Suppressor macrophage (primary cell): ENCODE measurements at places on chromosomes 3 and 15.

DNA sequence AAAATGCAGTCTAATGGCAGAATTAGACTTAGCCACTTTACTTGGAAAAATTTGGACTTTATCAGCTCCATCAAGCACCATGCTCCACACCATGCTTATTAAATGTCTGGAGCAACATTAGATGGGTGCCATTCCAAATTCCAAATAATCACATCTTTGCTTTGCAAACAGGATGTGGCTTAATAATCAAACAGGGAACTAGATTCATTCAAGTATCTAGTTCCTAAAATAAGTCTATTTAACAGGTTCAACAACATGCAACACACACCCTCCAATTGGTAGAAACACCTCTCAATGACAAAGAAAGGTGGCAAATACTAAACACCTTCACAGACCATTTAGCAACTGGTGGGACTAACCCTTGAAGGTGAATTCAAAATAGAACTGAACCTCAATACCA is 3.5 kb downstream of the HEXA start:
- DNase-seq, result no peak

DNA sequence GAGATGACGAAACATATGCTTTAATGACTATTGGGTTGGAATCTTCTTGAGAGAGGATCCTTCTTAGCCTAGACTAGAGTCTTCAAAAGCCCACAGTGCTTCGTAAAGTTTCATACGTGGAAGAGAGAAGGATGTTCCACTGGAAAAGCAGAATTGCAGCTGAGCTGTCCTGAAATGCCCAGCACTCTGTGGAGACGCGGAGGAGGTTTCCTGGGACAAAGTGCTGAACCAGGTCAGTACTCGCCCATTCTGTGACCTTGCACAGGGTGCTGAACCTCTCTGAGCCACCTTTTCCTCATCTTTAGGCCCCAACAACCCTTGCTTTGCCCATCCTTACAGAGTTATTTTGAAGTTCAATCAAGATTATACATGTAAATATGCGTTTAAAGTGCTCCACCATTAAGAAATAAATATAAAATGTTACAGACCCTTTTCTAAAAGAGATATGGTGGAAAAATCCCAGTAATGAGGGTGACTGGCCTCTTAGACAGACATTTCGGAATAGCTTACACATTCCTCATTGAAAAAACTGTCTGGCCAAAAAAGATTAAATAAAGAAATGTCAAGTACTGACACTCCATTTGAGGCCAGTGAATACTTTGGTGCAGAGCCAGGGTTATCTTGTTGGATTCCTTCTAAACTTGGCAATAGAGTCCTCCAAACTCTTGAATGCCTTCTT is 4.2 kb upstream of the MAGEF1 start:
- DNase-seq, result no peak

- DNase-seq, result peak; percentile 63
Measured at GRCh38 chr15:84750583-84751092, 2.2 kb downstream of the ZNF592 start.

DNA sequence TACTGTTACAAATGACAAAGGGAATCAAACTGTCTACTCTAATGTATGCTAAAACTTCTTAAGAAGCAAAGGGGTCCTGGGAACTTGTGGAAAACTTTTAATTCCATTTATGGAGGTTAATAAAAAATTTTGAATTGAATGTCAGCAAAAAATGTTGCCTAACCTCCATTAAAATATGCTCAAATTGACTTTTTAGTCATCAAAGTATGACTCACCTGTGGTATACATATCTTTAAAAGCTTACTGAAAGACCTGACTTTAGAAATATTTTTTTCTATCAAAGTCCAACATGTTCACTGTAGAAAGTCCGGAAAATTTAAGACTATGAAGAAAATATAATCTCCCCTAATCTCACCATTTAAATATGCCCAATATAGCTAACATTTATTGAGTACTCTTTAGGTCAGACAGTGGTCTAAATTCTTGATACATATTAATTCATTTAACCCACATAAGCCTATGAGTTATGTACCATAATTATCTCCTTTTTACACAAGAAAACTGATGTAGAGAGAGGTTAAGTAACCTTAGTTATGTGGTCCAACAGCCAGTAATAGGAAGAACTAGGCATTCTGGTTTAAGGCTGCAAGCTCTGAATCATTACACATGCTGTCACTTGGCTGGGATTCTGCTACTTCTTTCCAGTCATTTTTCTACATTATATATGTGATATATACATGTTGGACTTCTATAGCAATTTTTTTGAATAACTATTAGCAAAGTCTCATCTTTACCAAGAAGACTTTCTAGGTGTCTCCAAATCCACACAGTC is 83.6 kb downstream of the PDZRN3 start:
- no peak for DNase-seq

GRCh38 chr3:62632510-62633294 is 242.5 kb downstream of the CADPS start:
- no peak for DNase-seq

- DNase-seq, result peak; percentile 94
Measured at GRCh38 chr3:45135959-45136358, 10.2 kb downstream of the CDCP1 start.

DNA sequence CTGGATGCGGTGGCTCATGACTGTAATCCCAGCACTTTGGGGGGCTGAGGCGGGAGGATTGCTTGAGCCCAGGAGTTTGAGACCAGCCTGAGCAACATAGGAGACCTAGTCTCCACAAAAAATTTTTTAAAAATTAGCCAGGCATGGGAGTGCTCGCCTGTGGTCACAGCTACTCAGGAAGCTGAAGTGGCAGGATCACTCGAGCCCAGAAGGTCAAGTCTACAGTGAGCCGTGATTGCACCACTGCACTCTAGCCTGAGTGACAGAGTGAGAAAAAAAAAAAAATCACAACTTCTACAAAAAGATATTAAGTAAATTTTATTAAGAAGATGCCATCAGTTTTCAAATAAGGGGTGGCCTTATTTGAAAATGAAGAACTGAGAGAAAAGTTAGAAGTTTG is 11.9 kb upstream of the PLA2G4D start:
- DNase-seq, result peak; percentile 69

GRCh38 chr3:141391991-141392316 is 23.6 kb downstream of the ZBTB38 start:
- no peak for DNase-seq

DNA sequence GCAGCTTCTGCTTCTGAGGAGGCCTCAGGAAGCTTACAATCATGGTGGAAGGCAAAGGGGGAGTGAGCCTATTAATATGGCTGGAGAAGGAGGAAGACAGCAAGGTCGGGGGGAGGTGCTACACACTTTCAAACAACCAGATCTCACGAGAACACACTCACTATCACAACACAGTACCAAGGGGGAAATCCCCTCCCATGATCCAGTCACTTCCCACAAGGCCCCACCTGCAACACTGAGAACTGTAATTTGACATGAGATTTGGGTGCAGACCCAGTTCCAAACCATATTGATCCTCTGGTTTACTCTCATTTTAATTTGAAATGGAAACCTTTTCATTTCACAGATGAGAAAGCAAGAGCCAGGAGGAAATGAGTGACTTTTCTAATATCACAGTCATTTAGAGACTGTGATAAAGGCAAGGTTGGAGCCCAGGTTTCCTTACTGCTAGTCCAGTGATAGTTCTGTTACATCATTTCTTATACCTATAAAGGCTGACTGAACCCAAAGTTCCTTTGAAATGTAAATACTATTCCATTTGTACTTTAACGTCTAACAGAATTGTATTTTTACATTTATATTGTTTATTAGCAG is 105.8 kb upstream of the GAP43 start:
- DNase-seq, result no peak

DNA sequence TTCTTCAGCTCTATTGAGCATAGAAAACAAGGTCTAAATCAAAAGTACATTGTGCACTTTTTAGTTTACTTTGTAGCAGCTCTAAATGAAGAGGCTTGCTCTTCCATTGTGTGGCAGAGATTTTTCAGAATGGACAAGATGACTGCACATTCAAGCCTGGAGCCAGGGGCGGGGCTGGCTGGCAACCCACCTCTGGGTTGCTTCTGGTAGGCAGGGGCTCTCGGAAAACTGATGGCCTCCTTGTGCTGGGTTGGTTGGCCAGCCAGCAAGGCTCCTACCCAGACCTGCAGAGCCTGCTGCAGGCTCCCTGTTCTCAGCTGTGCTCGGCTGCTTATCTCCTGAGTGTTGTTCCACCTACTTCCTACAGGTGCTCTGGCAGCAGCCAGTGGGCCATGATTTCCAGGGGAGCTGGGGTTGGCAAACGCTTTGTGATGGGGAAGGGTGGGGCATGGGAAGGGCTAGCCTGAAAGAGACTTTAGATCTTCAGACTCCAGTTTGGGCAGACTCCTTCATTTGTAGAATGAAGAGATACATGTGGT is 8.8 kb downstream of the BSN start:
- DNase-seq, result no peak

- DNase-seq, result no peak
Measured at GRCh38 chr15:68485721-68486360, 53.9 kb upstream of the ITGA11 start.

- DNase-seq, result peak; percentile 89
Measured at GRCh38 chr15:40274350-40275274, 8.3 kb downstream of the ANKRD63 start.

GRCh38 chr3:71525391-71525790 is 58.1 kb downstream of the FOXP1 start:
- DNase-seq, result peak; percentile 45

GRCh38 chr3:43580181-43580580 is 41.6 kb downstream of the ANO10 start:
- DNase-seq, result no peak

- DNase-seq, result no peak
Measured at GRCh38 chr3:23667536-23668429, 138.0 kb upstream of the UBE2E1 start.

GRCh38 chr15:43516801-43517353 is 531 bp upstream of the MAP1A start:
- DNase-seq, result no peak

DNA sequence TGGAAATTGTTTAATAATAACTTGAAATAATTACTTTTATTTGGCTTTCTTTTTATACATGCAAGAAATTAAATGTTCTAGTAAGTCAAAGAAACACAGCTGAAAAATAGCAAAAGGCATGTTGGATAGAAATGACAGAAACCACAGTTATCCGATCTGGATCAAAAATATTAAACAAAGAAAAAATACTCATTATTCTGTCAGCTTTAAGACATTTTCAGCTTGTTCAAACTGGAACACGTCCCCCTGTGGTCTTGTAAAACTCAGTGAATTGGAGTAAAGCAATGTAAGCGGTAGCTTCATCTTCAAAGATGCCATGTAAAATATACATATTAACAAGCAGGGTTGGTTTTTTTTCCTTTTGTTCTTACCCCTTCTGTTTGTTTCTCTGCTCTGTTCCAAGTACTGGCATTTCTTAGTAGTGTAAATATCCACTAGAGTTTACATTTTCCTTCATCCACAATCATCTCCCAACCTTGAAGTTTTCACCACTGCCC is 223.4 kb downstream of the IGSF11 start:
- DNase-seq, result no peak

DNA sequence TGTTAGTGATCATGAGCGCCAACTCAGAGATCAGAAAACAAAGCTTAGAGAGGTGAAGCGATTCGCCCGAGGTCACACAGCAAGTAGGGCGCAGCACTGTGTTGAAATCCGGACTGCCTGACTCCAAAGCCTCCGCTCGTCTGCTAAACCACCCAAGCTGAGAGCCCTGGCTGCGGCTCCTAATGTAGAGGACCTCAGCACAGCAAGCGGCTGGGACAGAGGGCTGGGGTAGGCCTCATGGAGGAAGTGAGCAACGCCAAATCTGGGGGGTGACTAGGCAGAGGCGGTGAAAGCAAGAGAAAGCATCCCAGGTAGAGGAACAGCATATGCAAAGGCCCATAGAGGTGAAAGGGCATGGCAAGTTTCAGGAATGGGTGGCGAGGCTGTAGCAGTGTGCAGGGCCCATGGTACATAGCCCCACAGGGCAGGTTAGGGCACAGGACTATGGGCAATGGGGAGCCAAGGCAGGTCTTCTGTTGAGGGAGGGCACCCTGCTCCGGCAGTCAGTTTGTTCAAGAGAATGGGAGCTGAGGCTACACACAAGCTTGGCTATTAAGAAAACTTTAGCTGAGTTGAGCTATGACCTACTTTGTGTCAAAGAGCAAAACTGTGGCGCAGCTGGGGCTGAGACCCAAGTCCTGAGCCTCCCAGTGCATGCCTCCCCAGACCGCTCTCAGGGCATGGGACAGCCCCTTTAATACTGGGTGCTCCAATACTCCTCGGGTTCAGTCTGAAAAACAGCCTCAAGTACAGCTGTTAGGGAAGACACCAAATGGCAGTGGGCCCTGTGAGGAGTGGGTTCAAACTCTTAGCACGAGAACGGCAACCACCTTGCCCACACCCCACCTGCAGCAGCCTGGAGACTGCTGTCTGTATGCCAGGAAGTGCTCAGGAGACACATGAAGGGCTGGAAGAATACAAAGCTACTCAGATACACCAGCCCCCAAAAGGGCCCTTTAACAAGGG is 988 bp upstream of the CFAP92 start:
- DNase-seq, result no peak

GRCh38 chr3:194225988-194226663 is 90.2 kb downstream of the HES1 start:
- DNase-seq, result no peak

GRCh38 chr3:125322166-125322565 is 53.0 kb downstream of the ZNF148 start:
- DNase-seq, result no peak

- DNase-seq, result no peak
Measured at GRCh38 chr15:40464595-40465185, 6.1 kb upstream of the CHST14 start.

GRCh38 chr3:147962408-147963164 is 553.4 kb downstream of the ZIC1 start:
- no peak for DNase-seq

DNA sequence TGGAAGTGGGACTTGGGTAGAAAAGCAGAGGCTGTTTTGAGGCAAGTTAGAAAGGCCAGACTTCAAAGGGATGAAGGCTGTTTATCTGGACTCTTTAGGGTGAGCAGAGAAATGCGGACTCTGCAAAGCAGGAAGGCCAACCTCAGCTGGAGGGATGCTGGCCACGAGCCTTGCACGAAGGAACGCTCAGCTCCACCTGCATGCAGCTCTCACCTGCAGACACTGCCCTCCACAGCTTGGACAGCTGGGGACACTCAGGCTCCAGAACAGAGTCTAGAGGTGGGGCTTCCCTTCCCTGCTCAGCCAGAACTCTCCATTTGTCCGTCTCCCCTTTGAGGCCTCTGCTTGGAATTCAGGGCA is 229.7 kb downstream of the ADAMTS17 start:
- DNase-seq, result no peak

- DNase-seq, result no peak
Measured at GRCh38 chr3:54631516-54632325, 296.1 kb downstream of the LRTM1 start.

DNA sequence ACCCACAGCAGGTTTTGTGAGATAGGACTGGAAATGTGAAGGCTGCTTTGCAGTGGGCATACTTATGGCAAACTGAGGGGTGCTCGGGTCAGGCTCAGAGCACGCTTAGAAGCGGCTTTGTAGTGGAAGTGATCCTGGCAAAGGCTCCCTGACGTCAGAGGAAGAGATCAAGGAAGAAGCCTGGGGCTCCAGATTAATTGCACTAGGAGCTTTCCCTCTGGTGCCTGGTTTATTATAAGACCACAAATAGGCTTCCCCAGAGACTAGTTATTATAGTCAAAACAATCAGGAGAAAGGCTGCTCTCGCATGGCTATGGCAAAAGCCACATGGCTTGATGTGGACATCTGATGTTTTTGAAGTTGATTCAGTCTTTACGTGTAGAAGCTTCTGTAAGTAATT is 515.1 kb downstream of the GABRG3 start:
- DNase-seq, result no peak

- no peak for DNase-seq
Measured at GRCh38 chr3:49806850-49807249, 3.8 kb downstream of the INKA1 start.

- no peak for DNase-seq
Measured at GRCh38 chr15:90478846-90479481, 50.8 kb upstream of the CRTC3 start.
